Activated naive CD4-positive, alpha-beta T cell treated with anti-CD3 and anti-CD28 coated beads, Interleukin-2, amount 10 ng/mL, durations not matched to agents 5 hours and 36 hours (primary cell): ENCODE measurements at places on chromosomes 3 and 15. TPM values are rescaled to one million over a fixed set of nuclear protein-coding genes. Genes with fewer than 3 reads are reported as not detected.

The LEKR1 gene
- 1.2 TPM for total RNA-seq

The GOLGB1 gene
- 30.7 TPM for total RNA-seq

The KLF15 gene
- total RNA-seq: not detected

The CCDC39 gene
- not detected for total RNA-seq

The CD200R1 gene
- total RNA-seq: 6.7 TPM

The SLCO2A1 gene
- total RNA-seq: not detected

The GOLGA8T gene
- 0.28 TPM for total RNA-seq

The WDR93 gene
- not detected for total RNA-seq

The ERICH6 gene
- total RNA-seq: 0.48 TPM

The ZNF660 gene
- total RNA-seq: not detected

The HES1 gene
- 5.7 TPM for total RNA-seq

The PEAK1 gene
- total RNA-seq: 28.1 TPM

The TNIK gene
- 68.1 TPM for total RNA-seq

The SLC12A8 gene
- 0.34 TPM for total RNA-seq

The ELL3 gene
- 1.7 TPM for total RNA-seq

The ISL2 gene
- total RNA-seq: 0.12 TPM

The CCDC80 gene
- total RNA-seq: 0.29 TPM

The CCDC174 gene
- 22.4 TPM for total RNA-seq

The SPESP1 gene
- total RNA-seq: 1.0 TPM

The LDHAL6B gene
- total RNA-seq: not detected

The IMPG2 gene
- total RNA-seq: 0.58 TPM

The TTC23 gene
- total RNA-seq: 0.43 TPM

The PLS1 gene
- 2.7 TPM for total RNA-seq

The KPNA4 gene
- total RNA-seq: 33.7 TPM

The FANCD2 gene
- total RNA-seq: 44.2 TPM

The GPR171 gene
- total RNA-seq: 252 TPM

The NLGN1 gene
- not detected for total RNA-seq

The TM4SF4 gene
- total RNA-seq: not detected

The MSL2 gene
- total RNA-seq: 63.0 TPM

The CYP11A1 gene
- not detected for total RNA-seq

The CADPS gene
- total RNA-seq: not detected

The RTP3 gene
- not detected for total RNA-seq

The GABRA5 gene
- total RNA-seq: not detected

The CHAC1 gene
- 7.3 TPM for total RNA-seq

The CORO2B gene
- not detected for total RNA-seq

The LRRC2 gene
- 0.86 TPM for total RNA-seq

The RASGRF1 gene
- not detected for total RNA-seq

The REC114 gene
- total RNA-seq: not detected

The NEK11 gene
- total RNA-seq: 1.1 TPM

The KNL1 gene
- 40.6 TPM for total RNA-seq

The SPINK8 gene
- total RNA-seq: not detected

The PLSCR2 gene
- not detected for total RNA-seq

The WDR72 gene
- not detected for total RNA-seq

The ECE2 gene
- not detected for total RNA-seq

The SMCO1 gene
- not detected for total RNA-seq

The OR5H1 gene
- not detected for total RNA-seq

The SCG3 gene
- not detected for total RNA-seq

The NEDD4 gene
- 8.1 TPM for total RNA-seq

The THPO gene
- total RNA-seq: not detected

The MST1R gene
- total RNA-seq: 3.0 TPM

The PPIP5K1 gene
- total RNA-seq: 29.2 TPM

The TMEM212 gene
- not detected for total RNA-seq
